Dermis blood vessel endothelial cell (primary cell): ENCODE measurements at places on chromosomes 1 and 21.

GRCh38 chr1:65108025-65108642, 39.9 kb upstream of the AK4 start:
- DNase-seq = no peak

DNA sequence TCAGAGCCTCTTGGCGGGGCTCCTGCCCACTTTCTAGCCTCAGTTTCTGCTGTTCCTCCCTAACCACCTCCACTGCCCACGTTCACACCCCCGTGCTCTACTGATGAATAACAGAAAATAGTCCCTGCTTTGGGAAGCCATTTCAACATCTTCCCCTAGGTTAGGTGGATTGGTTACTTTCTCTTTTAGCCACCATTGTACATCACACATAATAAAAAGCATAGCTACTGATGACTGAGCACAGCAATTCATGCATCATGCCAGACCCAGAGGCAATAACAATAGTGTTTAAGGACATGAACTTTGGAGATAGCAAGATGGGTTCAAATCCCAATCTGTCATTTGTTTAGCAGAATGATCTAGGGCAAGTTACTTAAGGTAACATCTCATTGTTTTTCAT, 74.6 kb downstream of the COLGALT2 start:
- no peak for DNase-seq

DNA sequence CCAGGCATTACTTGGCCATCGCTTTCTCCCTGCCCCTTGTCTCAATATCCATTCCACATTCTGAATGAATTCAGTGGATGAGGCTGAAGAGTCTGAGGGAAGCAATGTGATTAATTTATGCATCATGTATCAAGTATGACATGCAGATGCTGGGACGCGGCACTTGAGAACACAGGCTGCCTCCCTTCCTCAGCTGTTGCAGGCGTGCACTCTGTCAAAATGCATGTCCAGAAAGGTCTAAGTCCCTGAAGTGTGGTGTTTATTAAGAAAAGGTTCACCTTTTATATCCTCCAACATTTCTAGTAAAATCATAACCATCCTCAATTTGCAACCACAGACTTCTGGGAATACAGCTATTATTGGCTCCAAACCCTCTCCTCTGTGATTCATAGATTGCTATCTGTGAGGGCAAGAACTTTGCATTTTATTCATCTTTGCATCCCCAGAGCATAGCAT, 22.6 kb upstream of the RAB3GAP2 start:
- no peak for DNase-seq

- no peak for DNase-seq
Measured at GRCh38 chr1:156964441-156964840, 44.0 kb downstream of the LRRC71 start.

- DNase-seq = no peak
Measured at GRCh38 chr1:72827278-72827677, 544.9 kb upstream of the NEGR1 start.

DNA sequence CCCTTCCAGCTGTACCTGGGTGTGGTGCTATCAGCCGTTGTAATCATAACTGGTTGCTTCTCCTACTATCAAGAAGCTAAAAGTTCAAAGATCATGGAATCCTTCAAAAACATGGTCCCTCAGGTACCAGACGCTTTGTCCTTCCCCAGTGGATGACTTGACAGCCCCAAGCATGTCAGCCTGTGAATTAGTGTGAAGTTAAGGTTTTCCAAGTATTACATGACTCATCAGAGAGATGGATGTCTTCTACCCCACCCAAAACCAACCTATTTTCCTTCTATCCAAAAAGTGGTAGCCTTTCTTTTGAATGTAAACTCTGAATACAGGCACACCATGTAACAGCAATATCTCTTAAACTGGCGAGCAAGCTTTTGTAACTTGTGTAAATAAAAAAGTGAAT, 15.1 kb downstream of the ATP1A1 start:
- DNase-seq = no peak

- DNase-seq = no peak
Measured at GRCh38 chr1:44819196-44819607, 10.9 kb downstream of the BTBD19 start.

DNA sequence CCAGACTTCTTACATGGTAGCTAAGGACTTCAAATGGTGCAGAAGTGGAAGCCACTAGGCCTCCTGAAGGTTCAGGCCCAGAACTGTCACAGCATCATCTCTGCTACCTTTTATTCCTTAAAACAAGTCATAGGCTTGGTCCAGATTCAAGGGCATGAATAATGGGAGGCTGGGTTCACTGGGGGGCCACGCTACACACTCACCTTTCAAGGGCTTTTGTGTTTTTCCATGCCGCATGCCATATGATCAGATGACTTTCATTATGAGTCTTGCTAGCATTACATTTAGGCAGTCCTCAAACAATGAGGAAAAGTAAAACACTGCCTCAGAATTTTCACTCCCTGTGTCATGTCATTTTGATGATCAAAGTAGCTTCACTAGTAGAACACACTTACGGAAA, 83.4 kb downstream of the VPS26C start:
- no peak for DNase-seq

GRCh38 chr1:150082494-150082893, 14.9 kb downstream of the VPS45 start:
- DNase-seq = no peak
